ENCODE measurements at places on chromosomes 7 and 10. TPM values are rescaled to one million over a fixed set of nuclear protein-coding genes. Genes with fewer than 3 reads are reported as not detected.
A peak's percentile ranks its signal among the peaks of the same experiment; 100 is the strongest.

Gene PPRC1
- 10.9 TPM for polyA plus RNA-seq

DNA sequence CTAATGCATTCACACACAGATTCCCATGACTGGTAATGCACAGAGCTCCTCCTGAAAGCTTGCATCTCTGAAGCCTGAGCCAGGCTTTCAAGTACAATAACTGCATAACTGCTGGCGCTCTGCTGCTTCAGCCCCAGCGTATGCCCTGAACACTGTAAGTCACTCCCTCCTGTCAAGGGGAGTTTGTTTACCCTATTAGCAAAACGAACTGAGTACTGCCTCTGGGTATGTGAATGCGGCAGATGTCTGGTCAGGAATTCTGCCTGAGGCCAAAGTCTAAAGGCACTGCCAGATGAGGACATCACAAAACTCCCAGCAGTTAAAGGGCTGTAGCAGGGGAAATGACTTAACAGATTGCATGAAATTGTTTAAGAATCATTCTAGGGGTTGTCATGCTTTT lies 97.7 kb downstream of the NRCAM start:
- H3K36me3 ChIP-seq = no peaks in the 10 kb centered on the region
- no peak overlapping the region for H3K27ac ChIP-seq
- no peak for DNase-seq
- H3K4me3 ChIP-seq = no peak overlapping the region

Gene GJD4
- not detected for polyA plus RNA-seq

DNA sequence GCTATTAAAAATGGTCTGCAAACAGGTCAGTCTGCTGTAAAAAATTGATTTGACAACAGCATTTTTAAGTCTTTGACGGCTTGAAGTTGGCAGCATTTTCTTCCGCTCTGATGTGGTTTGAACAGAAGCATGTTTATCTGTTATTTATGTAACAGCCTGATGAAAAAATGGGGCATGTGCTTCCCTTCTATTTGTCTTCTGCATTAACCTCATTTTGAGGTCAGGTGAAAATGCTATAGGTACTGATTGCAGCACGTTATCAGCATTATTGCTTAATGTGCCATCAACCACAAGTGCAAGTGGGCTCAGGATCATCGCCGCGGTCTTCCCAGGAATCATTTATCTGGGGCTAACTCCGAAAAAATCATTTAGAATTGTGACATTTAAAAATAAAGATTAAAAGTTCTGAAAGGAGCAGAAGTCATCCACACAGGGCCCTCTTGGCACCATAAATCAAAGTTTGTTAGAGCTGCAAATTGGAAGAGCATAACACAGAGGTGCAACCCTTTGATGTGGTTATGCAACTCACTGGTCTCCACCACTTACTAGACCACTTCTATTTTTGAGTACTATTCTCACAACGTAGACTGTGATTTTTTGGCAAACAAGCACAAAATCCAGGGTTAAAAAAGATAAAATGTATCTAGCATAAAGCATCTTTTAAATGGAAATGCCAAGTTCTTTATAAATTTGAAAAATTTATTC lies 307.7 kb downstream of the MDFIC start:
- peaks cover 2% of the 10 kb centered on the region for H3K4me1 ChIP-seq
- no peak overlapping the region for H3K27ac ChIP-seq
- H3K27me3 ChIP-seq = peaks cover 7% of the 10 kb centered on the region
- no peaks in the 10 kb centered on the region for H3K36me3 ChIP-seq

DNA sequence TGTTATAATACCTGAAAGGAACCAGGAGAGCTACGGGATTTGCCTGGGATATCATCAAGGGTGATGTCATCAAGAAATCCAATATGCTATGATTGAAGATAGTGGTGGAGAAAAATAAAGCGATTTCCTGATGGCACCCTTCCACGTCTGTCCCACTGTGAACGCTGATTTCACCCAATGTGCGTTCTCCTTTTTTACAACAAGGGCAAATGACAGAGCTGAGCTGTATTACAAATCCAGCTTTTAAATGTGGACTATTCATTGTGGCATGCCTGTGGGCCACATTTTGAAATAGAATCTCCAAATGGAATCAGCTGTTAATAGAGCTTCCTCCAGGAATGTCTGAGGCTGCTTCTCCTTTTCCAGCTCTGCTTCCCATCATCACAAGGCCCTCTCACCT lies 23.3 kb downstream of the SLC13A4 start:
- H3K27ac ChIP-seq = no peak overlapping the region
- no peak overlapping the region for H3K4me3 ChIP-seq
- H3K4me1 ChIP-seq = no peaks in the 10 kb centered on the region
- H3K27me3 ChIP-seq = no peaks in the 10 kb centered on the region
- H3K36me3 ChIP-seq = peaks cover 13% of the 10 kb centered on the region

Gene ZNF239
- polyA plus RNA-seq = 0.83 TPM

Gene LZTS2
- 7.1 TPM for polyA plus RNA-seq

Gene MMD2
- not detected for polyA plus RNA-seq

GRCh38 chr7:101171442-101171837 lies 6.1 kb upstream of the VGF start:
- no peaks in the 10 kb centered on the region for H3K36me3 ChIP-seq
- no peak for DNase-seq
- H3K4me1 ChIP-seq = peaks cover 32% of the 10 kb centered on the region
- H3K27me3 ChIP-seq = peaks cover 66% of the 10 kb centered on the region

DNA sequence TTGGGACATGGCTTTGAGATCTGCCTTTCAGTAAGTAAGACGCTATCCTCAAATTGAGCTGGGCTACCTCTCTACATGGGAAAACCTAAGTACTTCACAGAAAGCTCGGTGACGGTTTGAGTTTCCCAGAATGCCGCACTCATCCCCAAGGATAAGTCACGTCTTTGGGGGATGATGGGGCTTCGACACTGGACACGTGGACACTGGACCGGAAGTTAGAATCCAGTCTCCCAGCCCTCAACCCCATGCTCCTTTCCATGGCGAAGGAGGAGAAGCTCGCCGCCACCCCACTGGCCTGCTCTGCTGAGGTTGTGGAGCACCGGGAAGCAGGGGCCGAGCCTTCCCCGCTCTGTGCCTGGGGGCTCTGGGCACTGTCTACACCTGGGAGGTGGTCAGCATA lies 27.5 kb downstream of the PTPRE start:
- H3K4me1 ChIP-seq = no peaks in the 10 kb centered on the region
- DNase-seq = no peak
- H3K4me3 ChIP-seq = no peak overlapping the region
- peaks cover 7% of the 10 kb centered on the region for H3K27me3 ChIP-seq

DNA sequence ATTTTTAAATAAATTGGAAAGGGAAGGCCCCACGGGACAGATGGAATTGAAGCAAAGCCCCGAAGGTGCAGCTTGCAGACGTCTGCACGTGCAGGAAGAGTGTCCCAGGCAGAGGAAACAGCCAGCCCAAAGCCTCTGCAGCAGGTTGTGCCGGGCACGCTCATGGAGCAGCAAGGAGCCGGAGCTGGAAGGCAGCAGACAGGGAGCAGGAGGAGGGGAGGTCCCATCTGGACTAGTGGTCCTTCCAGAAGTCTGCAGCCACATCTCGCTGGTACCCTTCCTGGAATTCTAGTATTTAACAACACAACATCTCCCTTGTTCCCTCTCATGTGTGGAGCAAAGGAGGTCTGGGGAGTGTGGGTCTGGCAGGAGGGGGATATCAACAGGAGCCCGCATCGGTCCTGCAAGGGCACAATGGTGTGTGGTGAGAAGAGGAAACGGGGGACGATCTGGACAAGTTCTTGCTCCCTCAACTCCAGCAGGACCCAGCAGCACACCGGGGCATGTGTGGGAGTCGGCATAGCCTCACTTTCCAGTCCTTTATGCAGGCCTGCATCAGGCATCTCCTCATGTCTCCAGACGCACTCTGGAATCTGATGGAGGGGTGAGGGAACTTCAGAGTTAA lies 169.3 kb downstream of the GRID1 start:
- H3K36me3 ChIP-seq = no peaks in the 10 kb centered on the region
- no peaks in the 10 kb centered on the region for H3K4me1 ChIP-seq
- DNase-seq = no peak
- H3K27me3 ChIP-seq = peaks cover 3% of the 10 kb centered on the region

Gene BUB3
- 348 TPM for polyA plus RNA-seq

DNA sequence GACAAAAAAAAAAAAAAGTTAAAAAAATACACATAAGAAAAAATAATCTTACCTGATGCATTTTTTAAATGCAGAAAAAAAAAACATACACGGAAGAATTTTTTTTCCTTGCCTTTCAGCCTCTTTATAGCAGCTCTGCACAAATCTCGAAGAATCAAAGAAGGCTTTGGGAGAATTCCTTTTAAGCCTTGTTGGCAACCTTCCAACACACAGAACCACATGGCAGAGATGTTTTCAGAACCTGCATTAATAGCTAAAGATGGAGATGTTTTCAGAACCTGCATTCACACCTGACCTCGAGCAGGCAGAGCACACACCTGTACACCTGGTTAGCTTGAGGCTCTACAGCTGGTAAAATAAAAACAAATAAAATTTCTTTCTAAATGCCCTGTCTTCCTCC lies 65.6 kb downstream of the DOCK4 start:
- no peaks in the 10 kb centered on the region for H3K36me3 ChIP-seq
- H3K27ac ChIP-seq = no peak overlapping the region
- H3K4me3 ChIP-seq = no peak overlapping the region
- no peak for DNase-seq
- H3K4me1 ChIP-seq = no peaks in the 10 kb centered on the region
- H3K27me3 ChIP-seq = peaks cover 8% of the 10 kb centered on the region

- H3K27ac ChIP-seq = no peak overlapping the region
- peaks cover 2% of the 10 kb centered on the region for H3K27me3 ChIP-seq
- no peaks in the 10 kb centered on the region for H3K36me3 ChIP-seq
- DNase-seq = no peak
- H3K4me3 ChIP-seq = no peak overlapping the region
Measured at GRCh38 chr10:22737587-22737986, 23.2 kb upstream of the PIP4K2A start.

DNA sequence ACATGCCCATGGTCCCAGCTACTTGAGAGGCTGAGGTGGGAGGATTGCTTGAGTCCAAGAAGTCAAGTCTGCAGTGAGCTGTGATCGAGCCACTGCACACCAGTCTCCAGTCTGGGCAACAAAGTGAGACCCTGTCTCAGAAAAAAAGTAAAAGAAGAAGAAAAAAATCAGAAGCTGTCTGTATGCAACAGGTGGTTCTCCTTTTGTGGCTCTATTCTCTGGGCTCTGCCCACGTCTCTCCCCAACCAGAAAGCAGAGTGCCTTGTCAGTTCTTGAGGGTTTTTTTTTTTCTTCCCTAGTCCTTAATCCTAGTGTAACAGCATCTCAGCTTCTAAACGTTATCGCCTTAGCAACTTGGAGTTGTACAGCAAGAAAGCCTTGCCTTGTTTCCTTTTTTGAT lies 89.5 kb downstream of the PRKCQ start:
- no peak overlapping the region for H3K27ac ChIP-seq
- peaks cover 58% of the 10 kb centered on the region for H3K36me3 ChIP-seq
- H3K4me3 ChIP-seq = no peak overlapping the region
- H3K27me3 ChIP-seq = peaks cover 4% of the 10 kb centered on the region
- DNase-seq = no peak

GRCh38 chr10:112981553-112981952 lies 31.5 kb downstream of the TCF7L2 start:
- H3K4me3 ChIP-seq = no peak overlapping the region
- H3K36me3 ChIP-seq = peaks cover 3% of the 10 kb centered on the region
- H3K4me1 ChIP-seq = peaks cover 31% of the 10 kb centered on the region
- H3K27ac ChIP-seq = no peak overlapping the region
- DNase-seq = peak; percentile 34
- H3K27me3 ChIP-seq = peaks cover 28% of the 10 kb centered on the region

DNA sequence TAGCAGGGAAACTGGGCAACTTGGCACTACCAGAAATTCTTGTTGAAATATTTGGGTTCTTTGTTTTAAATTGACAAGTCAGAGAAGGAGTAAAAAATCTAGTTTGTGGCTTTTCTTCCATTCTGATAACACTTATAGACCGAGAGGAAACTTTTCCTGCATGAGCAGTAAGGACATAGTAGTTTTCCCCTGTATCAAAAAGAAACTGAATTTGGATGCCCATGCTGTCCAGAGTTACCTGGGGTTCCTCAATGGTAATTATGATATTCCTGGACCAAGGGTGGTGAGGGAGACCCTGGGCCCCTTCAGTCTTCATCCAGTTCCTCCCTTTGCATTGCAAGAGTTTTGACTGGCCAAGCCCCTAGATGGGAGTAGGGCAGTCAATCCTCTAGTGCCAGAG lies 19.9 kb upstream of the STEAP2 start:
- no peak overlapping the region for H3K27ac ChIP-seq
- DNase-seq = no peak
- no peak overlapping the region for H3K4me3 ChIP-seq
- H3K36me3 ChIP-seq = no peaks in the 10 kb centered on the region

GRCh38 chr10:62327885-62328284 lies 46.3 kb upstream of the ZNF365 start:
- no peak overlapping the region for H3K4me3 ChIP-seq
- DNase-seq = no peak
- H3K27ac ChIP-seq = no peak overlapping the region
- no peaks in the 10 kb centered on the region for H3K4me1 ChIP-seq
- H3K36me3 ChIP-seq = peaks cover 9% of the 10 kb centered on the region
- H3K27me3 ChIP-seq = peaks cover 6% of the 10 kb centered on the region

GRCh38 chr7:68547799-68548198 lies 1050.5 kb upstream of the AUTS2 start:
- no peaks in the 10 kb centered on the region for H3K27me3 ChIP-seq
- no peaks in the 10 kb centered on the region for H3K4me1 ChIP-seq
- H3K27ac ChIP-seq = no peak overlapping the region
- DNase-seq = no peak
- no peaks in the 10 kb centered on the region for H3K36me3 ChIP-seq

Gene PLA2G12B
- polyA plus RNA-seq = not detected

Gene LIPF
- polyA plus RNA-seq = not detected

- no peak for DNase-seq
- H3K36me3 ChIP-seq = no peaks in the 10 kb centered on the region
- H3K27me3 ChIP-seq = peaks cover 7% of the 10 kb centered on the region
Measured at GRCh38 chr7:28988091-28988490, 30.0 kb upstream of the TRIL start.

Gene FAM25A
- not detected for polyA plus RNA-seq

DNA sequence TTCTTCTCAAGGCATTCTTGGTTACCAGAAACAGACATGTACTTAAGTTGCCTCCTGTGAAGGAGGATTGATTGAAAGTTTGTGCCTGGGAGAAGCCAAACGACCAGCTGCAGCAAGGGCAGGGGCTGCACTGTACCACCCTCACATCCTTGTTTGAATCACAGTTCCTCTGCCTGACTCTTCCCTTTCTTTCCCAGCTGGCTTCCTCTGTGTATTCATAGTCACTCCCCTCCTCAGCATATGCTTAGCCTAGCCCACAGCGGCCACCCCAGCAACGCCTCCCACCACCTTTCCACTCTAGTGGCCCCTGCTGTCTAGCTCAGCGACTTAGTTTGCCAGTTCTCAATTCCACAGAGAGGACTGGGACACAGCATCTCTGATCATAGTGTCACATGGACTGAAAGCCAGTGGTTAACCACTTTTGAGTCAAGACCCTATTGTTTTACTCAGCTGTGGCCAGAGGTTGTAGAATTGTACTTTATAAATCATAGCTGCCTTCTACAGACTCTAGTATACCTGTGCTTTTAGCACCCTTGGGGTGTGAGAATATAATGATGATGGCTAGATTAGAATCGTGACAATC lies 643.0 kb downstream of the SUGCT start:
- no peak overlapping the region for H3K27ac ChIP-seq
- no peak overlapping the region for H3K4me3 ChIP-seq
- H3K36me3 ChIP-seq = no peaks in the 10 kb centered on the region

All from immature natural killer cell (primary cell).